Omental fat pad (tissue), 4 donors: ENCODE measurements at places on chromosomes 1 and 21. TPM values are rescaled to one million over a fixed set of nuclear protein-coding genes. Genes with fewer than 3 reads are reported as not detected.

- DNase-seq, result no peak
These were observed 12.8 kb downstream of the SPATA46 start for GRCh38 chr1:162363823-162364222.

- DNase-seq, result no peak
These were observed 3.2 kb downstream of the CITED4 start for GRCh38 chr1:40858856-40859416.

Gene FAM72D
- 0.37 TPM for total RNA-seq

DNA sequence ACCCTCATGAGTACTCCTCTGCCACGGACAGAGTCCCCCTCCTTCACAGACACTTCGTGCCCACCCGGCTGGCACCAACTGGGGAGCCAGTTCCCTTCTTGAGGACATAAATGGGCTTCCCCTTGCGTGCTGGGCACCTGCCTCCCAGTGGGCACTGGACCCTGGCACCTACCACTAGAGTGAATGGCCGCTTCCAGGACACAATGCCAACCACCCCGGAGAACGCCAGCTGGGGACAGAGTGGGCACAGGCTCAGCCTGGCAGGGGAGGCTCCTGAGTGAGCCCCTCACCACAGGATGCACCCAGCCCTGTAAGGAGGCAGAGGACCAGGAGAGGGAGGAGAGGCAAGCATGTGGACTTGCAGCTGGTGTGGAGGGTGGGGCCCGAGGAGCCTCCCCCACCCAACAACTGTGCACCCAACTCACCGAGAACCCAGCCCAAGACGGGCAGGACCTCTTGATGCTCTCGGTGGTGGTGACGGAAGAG lies 1.0 kb downstream of the ENTREP3 start:
- no peak for DNase-seq

DNA sequence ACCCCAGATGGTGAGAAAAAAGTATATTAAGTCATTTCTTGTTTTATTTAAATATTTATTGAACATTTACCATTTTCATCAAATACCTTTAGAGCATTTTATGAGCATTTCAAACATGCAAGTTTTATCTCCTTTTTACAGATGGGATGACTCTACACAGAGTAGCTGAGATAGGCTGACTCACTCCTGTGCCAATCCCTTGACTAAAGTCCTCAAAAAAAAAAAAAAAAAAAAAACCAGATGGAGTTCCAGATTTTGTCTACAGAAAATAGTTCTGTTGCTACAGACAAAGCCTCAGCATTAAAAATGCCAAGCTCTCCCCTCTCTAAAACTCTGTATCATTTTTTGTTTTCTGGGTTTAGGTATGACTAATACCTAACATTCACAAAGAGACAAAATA lies 303.0 kb upstream of the PLD5 start:
- no peak for DNase-seq

DNA sequence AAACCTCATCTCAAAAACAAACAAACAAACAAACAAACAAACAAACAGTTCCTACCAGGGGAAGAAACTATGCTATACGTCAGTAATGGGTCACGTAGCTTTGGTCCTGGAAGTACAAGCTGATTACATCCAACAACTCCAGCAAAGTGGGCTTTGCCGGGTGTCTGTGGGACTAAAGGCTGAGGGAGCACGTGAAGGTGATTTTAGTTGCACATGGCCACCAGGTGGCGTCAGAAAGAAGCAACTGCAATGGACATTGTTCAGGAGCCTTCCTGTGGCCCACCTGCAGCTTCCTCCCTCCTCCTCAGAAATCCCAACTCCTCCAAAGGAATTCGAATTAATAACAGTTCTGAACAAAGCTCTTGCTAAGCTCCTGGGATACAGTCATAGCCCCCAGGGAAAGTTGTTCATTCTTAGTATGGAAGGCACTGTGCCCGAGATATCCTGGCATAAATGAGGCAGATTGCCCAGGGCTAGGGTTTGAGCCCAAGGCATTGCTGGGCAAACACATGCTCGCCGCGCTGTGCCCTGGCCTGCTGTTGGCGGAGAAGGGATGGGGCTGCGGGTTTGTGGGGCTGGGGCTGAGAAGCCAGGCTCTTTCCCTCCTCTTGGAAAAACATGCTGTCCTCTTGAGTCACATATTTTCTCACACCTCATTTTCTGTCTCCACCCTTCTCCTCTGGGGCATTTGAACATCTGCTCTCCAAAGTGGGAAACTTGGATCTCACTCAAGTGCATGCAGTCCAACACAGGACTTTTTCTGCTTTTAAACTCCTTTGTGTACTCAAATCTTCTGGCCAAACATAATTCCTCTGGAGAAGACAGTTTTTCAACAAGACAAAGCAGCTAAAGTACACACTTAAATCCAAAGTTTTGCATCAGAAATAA lies 28.6 kb downstream of the AKNAD1 start:
- peak; percentile 70 for DNase-seq

- no peak for DNase-seq
These were observed 184.9 kb downstream of the SLC35F3 start for GRCh38 chr1:234089396-234089795.

DNA sequence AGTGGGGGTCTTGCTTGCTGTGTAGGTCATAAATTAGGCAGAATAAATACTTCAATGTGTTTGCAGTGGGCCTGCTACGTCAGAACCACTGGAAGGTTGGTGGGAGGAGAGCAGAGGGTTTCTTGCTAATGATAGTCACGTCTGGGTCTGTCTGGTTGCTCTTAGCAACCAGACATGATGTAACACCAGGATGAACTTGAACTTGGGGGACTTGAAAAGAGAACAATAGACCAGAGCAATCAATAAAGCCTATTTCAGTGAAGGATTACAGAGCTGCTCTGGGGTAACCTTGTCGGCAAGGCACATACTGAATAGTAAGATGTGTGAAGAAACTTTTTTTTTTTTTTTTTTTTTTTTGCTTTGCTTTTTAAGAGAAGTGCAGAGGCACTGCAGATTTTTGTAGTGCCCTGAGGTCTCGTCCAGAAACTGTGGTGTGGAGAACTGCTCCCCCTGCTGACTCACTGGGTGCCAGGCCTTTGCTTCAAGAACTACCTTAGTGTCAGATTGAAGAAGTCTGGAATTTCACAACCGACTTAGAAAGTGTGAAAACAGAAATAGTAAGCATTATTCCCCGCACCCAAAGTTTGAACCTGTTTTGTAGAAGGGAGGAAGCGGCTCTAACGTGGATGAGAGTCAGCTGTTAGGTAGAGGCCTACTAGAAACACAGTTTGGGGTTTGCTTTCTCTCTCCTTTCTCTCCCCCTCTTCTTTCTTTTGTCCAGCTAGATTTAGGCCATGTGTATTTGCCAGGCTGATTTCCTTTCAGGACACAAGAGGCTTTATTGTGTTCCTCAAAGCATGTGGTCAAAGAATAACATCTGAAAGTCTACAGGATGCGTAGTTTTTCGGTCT lies 271.6 kb downstream of the TM2D1 start:
- DNase-seq, result peak; percentile 70

Gene SPAG17
- total RNA-seq, result 0.24 TPM
